ENCODE measurements at places on chromosomes 2 and 18.

- H3K36me3 ChIP-seq = no peaks in the 10 kb centered on the region
- no peak overlapping the region for H3K27ac ChIP-seq
- no peaks in the 10 kb centered on the region for H3K27me3 ChIP-seq
- H3K4me1 ChIP-seq = peaks cover 32% of the 10 kb centered on the region
Measured at GRCh38 chr2:11102466-11102865, 52.8 kb upstream of the SLC66A3 start.

DNA sequence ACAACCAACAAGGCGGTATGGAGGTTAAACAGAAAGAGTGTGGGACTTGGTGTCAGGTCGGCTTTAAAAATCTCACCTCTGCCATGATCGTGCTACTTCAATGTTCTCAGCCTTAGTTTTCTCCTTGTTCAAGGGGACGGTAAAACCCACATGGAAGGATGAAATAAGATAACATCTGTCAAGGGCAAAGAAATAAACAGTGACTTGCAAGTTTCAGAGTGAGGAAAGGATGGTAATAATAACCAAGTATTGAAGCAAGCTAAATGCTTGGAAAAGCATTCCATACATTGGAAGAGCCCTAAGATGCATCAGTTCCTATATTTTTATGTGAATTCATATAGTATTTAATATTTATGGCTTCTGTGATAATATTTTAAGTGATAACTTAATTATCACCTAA, 29.8 kb upstream of the LMAN1 start:
- no peak for DNase-seq
- H3K36me3 ChIP-seq = no peaks in the 10 kb centered on the region
- H3K27ac ChIP-seq = no peak overlapping the region
- peaks cover 9% of the 10 kb centered on the region for H3K27me3 ChIP-seq
- no peak overlapping the region for H3K4me3 ChIP-seq

DNA sequence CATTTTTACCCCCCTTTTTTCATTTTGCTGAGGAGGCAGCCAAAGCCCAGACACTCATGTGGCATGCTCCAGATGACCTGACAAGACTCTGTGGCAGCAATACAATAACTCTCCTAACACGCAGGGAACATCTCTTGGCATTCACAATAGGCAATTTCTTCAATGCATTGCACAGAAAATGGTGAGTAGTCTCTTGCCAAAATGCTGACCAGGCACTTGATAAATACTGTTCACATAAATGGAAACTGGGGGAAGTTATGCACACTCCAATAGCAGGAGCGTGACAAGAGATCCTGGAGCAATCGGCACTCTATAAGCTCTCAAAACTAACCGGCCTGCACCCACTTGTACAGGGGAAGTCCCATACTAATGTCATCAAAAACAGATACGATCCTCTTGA, 66.3 kb downstream of the NBAS start:
- peaks cover 6% of the 10 kb centered on the region for H3K4me1 ChIP-seq
- DNase-seq = no peak
- H3K27me3 ChIP-seq = no peaks in the 10 kb centered on the region

- no peaks in the 10 kb centered on the region for H3K36me3 ChIP-seq
- H3K27ac ChIP-seq = no peak overlapping the region
- H3K27me3 ChIP-seq = no peaks in the 10 kb centered on the region
- DNase-seq = no peak
Measured at GRCh38 chr2:54084600-54084999, 30.8 kb upstream of the ACYP2 start.

DNA sequence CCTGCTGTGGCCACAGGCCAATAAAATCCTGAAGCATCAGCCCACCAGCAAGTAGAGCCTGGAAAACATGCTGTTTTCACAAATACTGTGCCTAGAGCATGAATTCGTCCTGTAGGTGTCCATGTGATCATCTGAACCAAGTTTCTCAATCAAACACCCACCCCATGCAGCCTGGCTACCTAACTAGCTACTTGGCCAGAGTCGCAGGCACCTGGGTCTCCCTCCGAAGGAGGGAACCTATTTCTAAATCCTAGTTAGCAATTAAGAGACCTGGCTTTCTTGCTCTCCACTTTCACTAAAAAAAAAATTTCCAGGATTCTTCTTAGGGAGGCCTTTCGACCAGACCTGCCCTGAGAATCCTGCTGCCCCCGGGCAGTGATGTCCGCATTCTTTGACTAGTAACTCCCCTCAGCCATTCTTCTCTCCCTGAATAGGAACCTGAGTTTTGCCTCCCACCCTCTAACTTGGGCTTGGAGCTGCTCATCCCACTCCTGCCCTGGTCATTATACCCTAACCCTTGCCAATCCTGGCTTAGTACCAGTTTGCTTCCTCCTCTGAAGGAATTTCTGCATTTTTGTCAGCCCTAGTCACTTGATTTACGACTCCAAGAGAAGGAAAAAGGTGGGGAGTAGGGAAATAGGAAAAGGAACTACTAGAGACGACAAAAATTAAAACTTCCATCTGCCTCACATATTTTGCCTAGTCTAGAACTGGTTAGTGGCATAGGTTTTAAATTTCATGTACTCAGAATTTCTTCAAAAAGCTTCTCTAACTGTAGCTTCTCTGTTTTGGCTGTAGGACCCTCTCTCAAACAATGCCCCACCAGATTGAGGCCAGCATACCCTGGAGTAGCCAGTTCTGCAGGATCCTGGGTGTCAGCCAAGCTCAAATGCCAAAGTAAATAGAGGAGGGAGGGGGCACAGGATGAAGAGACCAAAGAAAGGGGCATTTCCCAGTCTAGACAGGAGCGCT, 25.4 kb upstream of the TANK start:
- peak overlapping the region; percentile 35 for H3K27ac ChIP-seq
- H3K36me3 ChIP-seq = peaks cover 6% of the 10 kb centered on the region
- H3K4me3 ChIP-seq = no peak overlapping the region
- H3K4me1 ChIP-seq = peaks cover 30% of the 10 kb centered on the region
- no peak for DNase-seq

DNA sequence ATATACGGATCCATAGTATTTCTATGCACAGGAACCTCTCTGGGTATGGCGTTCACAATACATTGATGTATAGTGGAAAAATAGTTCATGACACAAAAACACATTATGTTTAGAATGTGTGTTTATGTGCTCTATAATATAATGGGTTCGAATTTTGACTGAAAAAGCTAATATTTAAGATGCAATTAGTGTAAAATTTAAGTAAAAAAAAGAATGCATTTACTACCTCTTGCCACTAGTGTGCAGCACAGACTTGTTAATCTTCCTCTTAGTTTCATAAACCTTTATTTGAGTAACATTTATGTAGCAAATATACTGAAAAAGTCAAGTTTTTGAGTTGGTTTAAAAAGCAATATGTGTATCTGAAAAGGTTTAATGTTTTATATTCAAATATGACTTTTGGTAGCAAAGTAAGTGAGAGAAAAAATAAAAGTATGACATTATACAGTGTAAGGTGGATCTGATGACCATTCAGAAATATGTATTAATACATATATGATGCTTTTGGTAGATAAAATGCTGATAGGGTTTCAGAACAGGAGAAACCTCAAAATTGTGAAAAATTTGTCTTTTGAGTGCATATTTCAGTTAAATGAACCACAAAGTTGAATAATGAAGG, 49.4 kb downstream of the CCDC102B start:
- H3K27me3 ChIP-seq = no peaks in the 10 kb centered on the region
- no peak for DNase-seq
- H3K36me3 ChIP-seq = no peaks in the 10 kb centered on the region
- H3K27ac ChIP-seq = no peak overlapping the region
- H3K4me1 ChIP-seq = no peaks in the 10 kb centered on the region

DNA sequence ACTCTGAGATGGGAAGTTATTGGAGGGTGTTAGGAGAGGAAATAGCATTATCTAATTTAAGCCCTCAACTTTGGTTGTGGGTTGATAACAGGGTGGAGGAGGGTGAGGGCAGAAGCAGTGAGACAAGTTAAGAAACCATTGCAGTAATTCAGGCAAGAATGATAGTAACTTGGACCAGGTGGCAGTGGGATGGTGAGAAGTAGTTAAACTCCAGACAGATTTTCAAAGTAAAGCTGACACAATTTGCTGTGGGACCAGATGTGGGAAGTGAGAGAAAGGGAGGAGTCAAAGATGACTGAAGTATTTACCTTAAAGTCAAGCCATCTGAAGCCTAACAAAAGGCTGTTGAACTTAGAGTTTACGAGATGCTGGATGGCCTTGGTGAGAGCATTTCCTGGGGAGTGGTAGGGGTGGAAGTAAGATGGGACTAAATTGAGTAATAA, 163.2 kb upstream of the KLF7 start:
- H3K27me3 ChIP-seq = no peaks in the 10 kb centered on the region
- H3K36me3 ChIP-seq = peaks cover 6% of the 10 kb centered on the region
- H3K4me1 ChIP-seq = peaks cover 63% of the 10 kb centered on the region
- H3K4me3 ChIP-seq = peak overlapping the region; percentile 66

DNA sequence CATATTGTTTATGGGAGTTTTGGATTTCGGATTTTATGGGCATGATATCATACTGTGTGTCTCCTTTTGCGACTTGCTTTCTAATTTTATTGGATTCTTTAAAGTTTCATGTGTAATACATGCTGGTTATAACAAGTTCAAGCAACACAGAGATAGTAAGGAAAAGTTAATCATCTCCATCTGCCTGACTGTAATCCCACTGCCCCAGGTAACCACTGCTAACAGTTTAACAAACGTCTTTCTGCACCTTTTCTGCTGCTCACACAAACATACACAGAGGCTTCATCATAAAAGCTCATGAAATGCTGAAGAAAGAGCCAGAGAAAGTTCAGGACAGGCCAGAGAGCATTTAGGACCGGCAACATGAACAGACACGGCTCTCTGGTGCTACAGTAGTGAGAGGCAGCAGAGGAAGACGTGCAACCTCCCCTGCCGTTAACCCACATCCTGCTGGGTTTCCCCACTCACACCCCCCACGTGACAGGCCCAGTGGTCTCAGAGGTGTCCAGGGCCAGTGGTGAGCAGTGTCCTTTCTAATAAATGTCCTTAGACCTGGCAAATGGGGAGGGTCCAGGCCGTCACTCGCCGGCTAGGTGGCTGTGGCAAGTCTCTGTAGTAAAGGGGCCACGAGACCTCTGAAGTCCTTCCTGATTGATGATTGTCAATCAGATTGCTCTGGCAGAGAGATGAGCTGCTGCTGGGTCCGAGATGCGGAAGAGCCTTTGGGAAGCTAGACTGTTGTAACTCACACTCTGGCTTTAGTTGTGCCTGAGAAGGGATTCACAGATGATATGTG, 43.0 kb upstream of the SLC1A4 start:
- H3K4me3 ChIP-seq = peak overlapping the region; percentile 61
- peak; percentile 83 for DNase-seq
- no peaks in the 10 kb centered on the region for H3K27me3 ChIP-seq
- peak overlapping the region; percentile 47 for H3K27ac ChIP-seq

- no peak overlapping the region for H3K4me3 ChIP-seq
- peaks cover 10% of the 10 kb centered on the region for H3K27me3 ChIP-seq
- H3K27ac ChIP-seq = no peak overlapping the region
- H3K36me3 ChIP-seq = no peaks in the 10 kb centered on the region
Measured at GRCh38 chr2:233789554-233789953, 11.4 kb downstream of the MROH2A start.

DNA sequence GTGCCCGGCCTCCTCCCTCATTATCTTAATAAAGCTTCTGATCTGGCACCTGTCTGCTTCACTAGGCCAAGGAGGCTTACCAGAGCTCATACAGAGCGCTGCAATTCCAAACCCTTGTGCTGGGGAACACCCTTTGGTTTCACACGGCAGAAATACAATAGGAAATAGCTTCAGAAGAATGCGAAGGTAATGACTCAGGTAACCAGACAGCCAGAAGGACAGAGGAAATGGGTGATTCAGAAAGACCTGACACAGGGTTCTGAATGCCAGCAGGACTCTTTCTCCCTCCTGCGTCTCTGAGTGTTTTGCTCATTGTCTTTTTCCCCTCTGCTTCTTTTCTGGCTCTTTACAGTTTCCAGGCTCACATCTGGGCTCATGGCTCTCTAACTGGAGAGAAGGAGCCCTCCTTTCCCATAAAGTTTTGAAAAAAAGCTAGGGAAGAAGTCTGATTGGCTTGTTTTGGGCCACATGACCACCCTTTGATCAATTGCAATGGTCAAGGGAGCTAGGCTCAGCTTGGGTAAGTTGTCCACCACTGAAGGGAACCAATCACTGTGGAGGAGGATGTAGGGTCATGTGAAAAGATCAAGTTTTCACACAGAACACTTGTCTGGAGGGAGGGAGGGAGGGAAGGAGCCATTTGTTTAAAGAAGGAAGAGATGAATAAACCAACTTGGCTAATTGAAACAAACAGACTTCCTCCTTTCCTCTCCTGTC, 90.5 kb upstream of the UPP2 start:
- H3K4me3 ChIP-seq = no peak overlapping the region
- H3K36me3 ChIP-seq = no peaks in the 10 kb centered on the region
- peaks cover 14% of the 10 kb centered on the region for H3K4me1 ChIP-seq

DNA sequence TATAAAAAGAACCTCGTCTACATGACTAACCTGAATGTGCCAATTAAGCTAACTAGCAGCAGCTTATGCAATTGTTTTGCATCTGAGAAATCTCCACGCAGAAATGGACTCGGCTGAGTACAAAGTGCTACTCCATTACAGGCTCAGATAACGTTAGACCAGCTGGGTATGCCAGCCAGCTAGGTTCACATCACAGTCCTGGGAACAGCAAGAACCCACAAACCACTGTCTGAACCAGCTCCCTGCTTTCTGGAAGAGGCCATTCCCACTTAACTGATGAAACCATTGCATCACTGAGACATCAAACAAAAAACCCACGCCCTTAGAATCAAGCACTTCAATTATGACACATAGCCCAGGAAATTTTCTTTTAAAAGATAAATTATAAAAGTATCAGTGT, 202.7 kb downstream of the CYRIA start:
- DNase-seq = no peak
- H3K27ac ChIP-seq = no peak overlapping the region
- no peaks in the 10 kb centered on the region for H3K36me3 ChIP-seq
- H3K4me1 ChIP-seq = no peaks in the 10 kb centered on the region

- H3K27me3 ChIP-seq = peaks cover 28% of the 10 kb centered on the region
- no peaks in the 10 kb centered on the region for H3K4me1 ChIP-seq
- no peak for DNase-seq
- no peaks in the 10 kb centered on the region for H3K36me3 ChIP-seq
- no peak overlapping the region for H3K27ac ChIP-seq
Measured at GRCh38 chr2:172858473-172858745, 122.8 kb downstream of the RAPGEF4 start.

- no peaks in the 10 kb centered on the region for H3K27me3 ChIP-seq
- H3K4me1 ChIP-seq = no peaks in the 10 kb centered on the region
- no peak overlapping the region for H3K27ac ChIP-seq
- no peak overlapping the region for H3K4me3 ChIP-seq
Measured at GRCh38 chr2:168700615-168701245, 101.7 kb upstream of the NOSTRIN start.

- no peaks in the 10 kb centered on the region for H3K36me3 ChIP-seq
- H3K4me3 ChIP-seq = no peak overlapping the region
- peaks cover 2% of the 10 kb centered on the region for H3K4me1 ChIP-seq
- peak; percentile 39 for DNase-seq
- peak overlapping the region; percentile 69 for H3K27ac ChIP-seq
- H3K27me3 ChIP-seq = no peaks in the 10 kb centered on the region
Measured at GRCh38 chr18:38611036-38611964, 1045.7 kb upstream of the CELF4 start.

- DNase-seq = no peak
- no peak overlapping the region for H3K4me3 ChIP-seq
- H3K27ac ChIP-seq = no peak overlapping the region
- no peaks in the 10 kb centered on the region for H3K27me3 ChIP-seq
Measured at GRCh38 chr2:143071185-143071876, 57.9 kb upstream of the ARHGAP15 start.
